ENCODE measurements at places on chromosomes 4 and X. TPM values are rescaled to one million over a fixed set of nuclear protein-coding genes. Genes with fewer than 3 reads are reported as not detected.

- DNase-seq = no peak
Observed at GRCh38 chr4:113623274-113623894, 138.2 kb downstream of the CAMK2D start.

- DNase-seq = peak; percentile 28
Observed at GRCh38 chr4:68375667-68376559, 26.0 kb upstream of the YTHDC1 start.

DNA sequence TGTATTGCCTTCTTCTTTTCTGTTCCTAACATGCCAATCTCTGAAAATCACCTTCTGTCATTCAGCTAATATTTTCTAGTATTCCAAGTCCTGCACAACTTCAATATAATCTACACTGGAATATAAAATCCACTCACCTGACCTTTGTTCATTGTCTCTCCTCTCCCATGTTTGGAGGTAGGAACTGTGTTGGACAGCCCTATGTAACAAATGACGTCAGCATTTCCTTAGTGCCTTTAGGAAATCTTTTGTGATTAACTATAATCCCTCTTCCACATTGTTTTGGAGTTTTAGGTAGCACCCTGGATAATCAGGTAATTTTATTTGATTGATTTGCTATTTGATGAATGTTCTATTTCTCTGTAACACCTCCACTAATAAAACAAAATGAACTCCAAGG is 814.8 kb upstream of the PRKX start:
- DNase-seq = no peak

- no peak for DNase-seq
Observed at GRCh38 chr4:42673082-42673425, 16.1 kb upstream of the ATP8A1 start.

GRCh38 chr4:8741513-8742226 is 130.0 kb downstream of the HMX1 start:
- DNase-seq = no peak

DNA sequence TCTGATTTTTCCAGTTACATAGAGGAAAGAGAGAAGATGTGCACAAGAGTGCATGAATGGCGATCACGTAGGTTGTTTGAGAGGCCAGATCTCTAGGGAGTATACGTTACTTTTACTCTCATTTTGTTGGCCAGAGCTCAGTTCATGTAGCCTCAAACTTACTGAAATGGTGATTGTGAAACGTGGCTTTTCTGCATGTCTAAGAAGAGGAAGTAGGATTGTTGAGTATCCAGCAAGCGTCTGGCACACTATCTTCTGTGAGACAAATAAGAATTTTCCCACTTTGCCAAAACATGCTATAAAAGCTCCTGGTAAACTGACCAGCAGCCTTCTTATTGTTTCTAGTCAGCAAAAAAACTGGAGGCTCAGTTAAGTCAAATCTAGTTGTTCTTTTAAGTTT is 264.5 kb upstream of the EMCN start:
- DNase-seq = no peak

DNA sequence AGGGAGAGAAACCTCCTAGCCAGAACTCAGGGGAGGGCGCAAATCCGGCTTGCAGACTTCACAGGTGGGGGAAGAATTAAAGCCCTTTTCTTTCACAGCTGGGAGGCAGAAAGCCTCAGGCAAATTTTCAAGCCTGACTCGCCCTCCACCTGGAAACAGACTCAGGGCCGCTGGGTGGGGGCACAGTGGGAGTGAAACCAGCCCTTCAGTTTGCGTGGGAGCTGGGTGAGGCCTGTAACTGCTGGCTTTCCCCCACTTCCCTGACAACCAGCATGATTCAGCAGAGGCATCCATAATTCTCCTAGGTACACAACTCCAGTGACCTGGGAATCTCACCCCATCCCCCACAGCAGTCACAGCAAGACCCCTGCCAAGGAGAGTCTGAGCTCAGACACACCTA is 206.9 kb upstream of the INTU start:
- no peak for DNase-seq

DNA sequence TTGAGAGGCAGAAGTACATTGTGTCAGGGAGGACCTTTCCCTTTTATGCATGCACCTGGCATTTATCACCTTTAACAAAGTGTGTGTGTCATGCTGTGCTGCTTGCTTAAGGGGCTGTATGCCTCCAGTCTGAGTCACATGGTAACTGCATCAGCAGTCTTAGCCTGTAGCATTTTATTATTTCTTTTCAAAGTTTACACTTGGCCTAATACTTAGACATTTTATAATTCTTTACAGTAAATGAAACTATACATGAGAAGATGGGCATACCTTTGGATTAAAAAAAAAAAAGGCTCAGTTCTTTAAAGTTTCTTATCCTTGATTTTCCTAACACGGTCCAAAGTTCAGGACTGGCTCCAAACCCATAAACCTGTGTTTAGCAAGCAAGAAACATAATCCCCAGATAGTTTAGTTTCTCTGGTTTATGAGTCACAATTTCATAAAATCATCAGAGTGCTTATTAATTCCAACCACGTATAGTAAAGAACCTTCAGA is 14.6 kb downstream of the NPNT start:
- peak; percentile 26 for DNase-seq

DNA sequence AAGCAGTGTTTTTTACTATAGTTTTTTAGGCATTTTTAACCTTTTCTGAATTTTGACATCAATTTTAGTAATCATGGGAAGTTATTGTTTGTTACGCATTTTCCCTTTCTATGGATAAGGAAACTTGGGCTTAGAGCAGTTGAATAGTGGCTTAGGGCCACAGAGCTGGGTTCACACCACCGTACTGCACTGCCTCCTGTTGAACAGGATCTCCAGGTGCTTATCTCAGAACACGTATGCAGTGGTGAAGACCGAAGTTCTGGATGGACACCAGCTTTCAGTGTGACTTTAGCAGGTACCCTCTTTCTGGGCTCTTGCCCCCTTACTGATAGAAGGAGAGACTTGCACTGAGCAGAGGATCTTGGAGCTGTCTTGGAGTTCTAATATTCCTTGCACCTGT is 137.6 kb downstream of the PTTG2 start:
- no peak for DNase-seq

PRKG2 gene
- 16.0 TPM for total RNA-seq

Data from transverse colon (tissue), 4 donors.